ENCODE measurements at places on chromosomes 6 and 20. TPM values are rescaled to one million over a fixed set of nuclear protein-coding genes. Genes with fewer than 3 reads are reported as not detected.

SSTR4 gene
- total RNA-seq: not detected

DNA sequence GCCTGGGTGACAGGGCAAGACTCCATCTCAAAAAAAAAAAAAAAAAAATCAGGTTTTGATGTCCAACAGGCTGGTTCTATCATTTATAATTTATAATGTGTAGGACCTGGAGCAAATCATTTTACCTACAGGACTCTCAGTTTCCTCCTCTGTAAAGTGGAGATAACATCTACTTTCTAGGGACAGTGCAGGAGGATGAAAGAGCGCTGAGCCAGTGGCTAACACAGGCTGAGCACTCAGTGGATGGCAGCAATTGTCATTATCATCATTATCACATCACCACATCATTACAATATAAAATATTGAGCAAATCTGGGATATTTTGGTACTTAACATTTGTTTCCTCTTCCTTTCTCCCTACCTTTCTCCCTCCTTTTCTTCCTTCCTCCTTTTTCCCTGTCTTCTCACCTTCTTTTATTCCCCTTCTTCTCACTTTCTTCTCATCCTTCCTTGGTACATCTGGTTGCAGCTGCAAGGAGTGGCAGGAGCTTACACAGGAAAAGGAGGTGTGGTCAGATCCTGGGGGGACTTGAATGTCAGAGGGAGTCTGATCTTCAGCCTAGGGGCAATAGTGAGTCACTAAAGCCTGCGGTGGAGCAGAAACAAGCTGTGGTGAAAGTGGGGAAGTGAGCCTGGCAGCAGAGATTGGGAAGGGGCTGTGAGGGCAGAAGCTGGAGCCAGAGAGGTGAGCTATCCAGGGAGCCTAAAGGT, 24.6 kb upstream of the CTNNBL1 start:
- DNase-seq: no peak

- no peak for DNase-seq
These were observed 26.4 kb upstream of the MROH8 start for GRCh38 chr20:37205794-37206193.

- no peak for DNase-seq
These were observed 6.0 kb upstream of the MTG2 start for GRCh38 chr20:62176866-62177265.

- DNase-seq: no peak
These were observed 1.8 kb upstream of the MAP7 start for GRCh38 chr6:136552054-136552453.

DNA sequence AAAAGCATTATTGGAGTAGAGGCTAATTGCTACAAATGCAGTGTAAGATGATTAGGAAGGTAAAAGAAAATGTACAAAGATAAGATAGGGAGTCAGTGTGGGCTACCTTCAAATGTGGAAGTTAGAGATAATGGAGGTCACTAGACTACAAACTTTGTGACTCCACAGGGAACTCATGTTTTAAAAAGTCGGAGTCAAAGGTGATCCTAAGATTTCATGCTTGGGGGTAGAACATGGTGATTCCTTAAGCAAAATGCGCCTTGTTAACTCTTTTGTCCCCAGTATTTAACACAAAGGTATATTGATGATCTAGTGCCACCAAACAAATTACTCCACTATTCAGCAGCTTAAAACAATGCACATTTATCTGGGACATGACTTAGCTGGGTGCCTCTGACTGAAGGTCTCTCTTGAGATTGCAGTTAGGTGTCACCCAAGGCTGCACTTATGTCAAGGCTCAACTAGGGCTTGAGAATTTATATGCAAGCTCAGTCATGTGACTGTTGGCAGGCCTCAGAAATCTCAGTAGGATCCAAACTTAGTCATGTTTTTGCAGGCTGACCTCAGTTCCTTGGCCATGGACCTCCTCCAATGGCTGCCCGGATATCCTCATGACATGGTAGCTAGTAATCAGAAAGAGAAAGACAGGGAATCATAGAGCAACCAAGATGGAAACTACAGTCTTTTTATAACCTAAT, 11.4 kb upstream of the SNX9 start:
- no peak for DNase-seq

DNA sequence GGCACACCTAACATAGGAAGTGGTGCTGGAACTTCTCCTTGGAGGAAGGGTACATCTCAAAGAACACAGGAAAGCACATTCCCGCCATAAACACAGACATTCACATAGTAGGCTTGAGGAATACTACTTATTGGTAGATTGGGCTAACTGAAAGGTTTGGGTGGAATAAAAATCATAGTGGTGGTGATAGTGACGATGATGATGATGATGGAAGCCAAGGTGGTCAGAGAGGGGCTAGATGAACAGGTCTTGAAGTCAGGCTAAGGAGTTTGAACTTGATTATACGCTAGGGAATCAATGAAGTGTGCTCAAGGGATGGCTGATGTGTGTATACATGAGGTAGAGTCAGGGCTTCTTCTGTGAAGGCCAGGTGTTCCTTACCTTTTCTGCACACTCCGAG, 12.0 kb upstream of the PLEKHG1 start:
- DNase-seq: no peak

Data from HFFc6 (cell line).